ENCODE measurements at places on chromosomes 2 and 18.

DNA sequence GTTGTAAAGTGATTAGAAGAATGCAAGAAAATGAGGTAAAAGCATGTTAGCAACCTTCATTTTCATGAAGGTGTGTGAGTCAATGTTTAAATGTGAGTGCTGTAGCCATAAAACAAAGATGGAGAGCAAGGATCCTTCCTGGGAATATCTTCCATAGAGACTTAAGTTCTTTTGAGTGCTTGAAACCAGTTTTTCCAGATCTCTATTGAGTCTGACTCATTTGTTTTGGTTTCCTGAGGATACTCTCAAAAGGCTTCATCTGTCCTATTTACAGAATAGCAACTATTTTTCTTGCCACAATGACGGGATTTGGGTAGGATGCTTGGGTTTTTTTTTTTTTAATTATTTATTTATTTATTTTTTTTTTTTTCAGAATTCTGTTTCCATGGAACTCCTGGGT lies 45.9 kb upstream of the ASB1 start:
- no peak for DNase-seq

DNA sequence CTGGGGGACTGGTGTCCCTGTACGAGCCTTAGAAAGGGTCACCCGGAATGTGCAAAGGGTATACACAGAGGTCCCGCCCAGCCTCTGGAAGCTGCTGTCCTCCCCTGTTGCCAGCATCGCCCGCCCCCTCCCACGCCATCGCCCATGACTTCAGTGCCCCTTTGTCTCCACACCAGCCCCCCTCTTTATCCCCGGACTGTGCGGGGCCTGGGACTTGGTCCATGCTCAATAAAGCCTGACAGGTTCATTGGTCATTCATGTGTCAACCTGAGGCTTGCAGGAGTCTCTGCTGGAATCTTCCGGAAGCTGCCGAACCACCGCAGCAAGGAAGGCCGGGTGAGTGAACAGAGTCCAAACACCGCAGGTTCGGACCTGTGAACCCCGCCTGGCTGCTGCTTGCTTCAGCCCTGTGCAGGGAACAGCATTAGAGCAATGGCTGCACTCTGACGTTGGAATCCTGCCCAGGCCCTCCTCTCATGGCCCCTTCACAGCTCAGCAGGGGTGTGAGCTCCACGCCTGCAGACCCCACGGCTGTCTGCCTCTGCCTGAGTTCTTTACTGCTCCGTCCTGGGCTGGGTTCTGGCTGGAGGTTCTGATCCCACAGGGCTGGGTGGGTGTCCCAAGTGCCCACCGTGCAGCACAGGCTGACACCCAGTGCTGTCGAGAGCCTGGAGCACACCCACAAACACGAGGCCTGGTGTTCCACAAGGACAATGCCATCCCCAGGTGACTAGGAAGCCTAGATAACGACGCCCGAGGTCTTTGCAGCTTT lies 96.5 kb downstream of the SEPTIN10 start:
- DNase-seq, result no peak

DNA sequence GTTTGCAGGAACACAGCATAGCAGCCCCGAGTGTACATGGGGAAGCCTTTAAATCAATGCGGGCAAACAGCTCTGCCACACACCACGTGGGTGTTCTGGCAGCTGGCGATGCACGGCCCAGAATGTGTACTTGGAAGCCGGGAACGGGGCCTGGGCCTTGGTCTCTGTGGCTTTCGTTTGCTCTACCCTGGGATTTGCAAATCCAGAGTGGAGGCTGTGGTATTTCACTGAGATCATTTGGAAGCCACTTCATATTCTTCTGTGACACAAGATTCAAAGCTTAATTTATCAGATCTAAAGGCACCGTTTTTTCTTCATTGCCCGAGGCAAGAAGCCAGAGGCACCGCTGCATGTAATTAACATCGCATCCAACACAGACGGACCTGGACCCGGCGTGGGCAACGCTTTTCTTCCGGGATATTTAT lies 246.3 kb upstream of the MYT1L start:
- DNase-seq, result peak; percentile 76

GRCh38 chr2:120265006-120265405 lies 12.4 kb downstream of the RALB start:
- no peak for DNase-seq

DNA sequence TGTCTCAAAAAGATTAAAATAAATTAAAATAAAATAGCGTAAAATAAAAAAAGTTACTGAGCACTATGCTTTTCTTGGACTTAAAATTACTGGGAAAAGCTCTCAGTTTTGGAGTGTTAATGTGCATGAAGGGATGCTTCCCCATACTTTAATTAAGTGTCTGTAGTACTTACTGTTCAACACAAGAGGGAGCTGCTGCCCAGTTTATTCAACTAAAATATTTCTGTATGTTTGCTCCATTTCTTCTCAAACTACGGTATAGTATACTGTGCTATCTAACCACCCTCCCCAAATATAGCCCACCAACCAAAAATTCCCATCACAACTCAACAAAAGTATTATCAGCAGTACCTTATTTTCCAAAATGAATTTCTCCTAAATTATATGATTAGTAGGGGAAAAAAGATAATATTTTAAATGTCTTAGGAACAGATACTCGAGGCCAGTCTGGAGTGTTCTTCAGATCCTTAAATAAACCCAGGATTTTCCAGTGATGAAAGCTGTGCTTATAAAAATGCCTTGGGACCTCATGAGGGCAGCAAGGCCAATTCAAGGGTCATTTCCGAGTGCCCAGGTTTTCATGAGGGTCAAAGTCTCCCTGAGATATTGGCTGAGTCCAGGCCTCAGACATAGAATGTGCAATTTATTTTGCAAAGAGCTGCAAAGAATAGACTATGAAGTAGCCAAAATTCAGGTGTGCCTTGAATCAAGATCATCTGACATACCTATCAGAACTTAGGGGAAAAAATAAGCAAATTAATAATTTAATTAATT lies 64.1 kb downstream of the CHRNA1 start:
- no peak for DNase-seq

DNA sequence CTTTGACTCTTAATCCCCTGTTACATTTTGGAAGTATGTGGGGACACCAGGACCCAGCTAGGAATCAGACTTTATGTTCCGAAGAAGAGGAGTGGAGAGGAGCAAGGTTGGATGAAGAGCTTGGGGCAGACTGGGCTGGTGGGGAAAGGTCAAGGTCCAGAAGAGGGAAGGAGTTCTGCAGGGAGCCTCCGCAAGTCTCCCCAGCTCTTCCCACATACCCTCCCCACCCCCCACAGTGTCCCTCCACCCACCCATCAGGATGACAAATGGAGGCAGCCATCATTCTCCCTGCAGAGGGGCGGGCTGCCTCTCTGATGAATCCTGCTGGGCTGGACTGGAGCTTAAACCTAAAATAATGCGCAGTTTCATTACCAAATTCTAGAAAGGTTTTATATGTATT lies 77.2 kb downstream of the ACKR3 start:
- peak; percentile 2 for DNase-seq

DNA sequence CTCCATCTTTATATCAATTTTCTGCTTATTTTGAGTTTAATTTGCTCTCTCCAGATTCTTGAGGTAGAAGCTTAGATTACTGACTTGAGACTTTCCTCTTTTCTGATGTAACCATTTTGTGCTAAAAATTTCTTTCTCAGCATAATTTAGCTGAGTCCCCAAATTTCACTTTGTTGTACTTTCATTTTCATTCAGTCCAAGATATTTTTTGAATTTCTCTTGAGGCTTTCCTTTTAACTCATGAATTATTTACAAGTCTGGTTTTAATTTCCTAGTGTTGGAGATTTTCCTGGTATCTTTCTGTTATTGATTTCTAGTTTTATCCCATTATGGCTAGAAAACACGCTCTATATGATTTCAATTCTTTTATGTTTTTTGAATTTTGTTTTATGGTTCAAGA lies 144.7 kb upstream of the PGAP1 start:
- no peak for DNase-seq

DNA sequence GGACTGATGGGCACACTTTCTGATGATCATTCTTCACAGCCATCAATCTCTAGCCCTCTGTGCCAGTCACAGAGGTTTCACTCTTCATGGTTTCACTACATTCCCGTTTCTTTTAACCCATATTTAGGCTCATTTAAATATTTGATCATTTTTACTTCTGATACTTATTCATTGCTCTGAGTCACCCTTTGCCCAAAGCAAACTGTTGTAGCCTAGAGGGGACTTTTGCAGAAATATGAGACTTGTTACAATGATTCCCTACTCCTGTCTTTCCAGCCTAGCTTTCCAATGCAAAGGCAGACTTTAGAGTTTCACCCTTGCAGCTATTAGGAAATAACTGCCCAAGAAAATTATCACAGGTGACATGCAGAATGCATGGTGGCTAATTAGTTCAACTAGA lies 444.2 kb downstream of the PTPRM start:
- DNase-seq, result no peak

DNA sequence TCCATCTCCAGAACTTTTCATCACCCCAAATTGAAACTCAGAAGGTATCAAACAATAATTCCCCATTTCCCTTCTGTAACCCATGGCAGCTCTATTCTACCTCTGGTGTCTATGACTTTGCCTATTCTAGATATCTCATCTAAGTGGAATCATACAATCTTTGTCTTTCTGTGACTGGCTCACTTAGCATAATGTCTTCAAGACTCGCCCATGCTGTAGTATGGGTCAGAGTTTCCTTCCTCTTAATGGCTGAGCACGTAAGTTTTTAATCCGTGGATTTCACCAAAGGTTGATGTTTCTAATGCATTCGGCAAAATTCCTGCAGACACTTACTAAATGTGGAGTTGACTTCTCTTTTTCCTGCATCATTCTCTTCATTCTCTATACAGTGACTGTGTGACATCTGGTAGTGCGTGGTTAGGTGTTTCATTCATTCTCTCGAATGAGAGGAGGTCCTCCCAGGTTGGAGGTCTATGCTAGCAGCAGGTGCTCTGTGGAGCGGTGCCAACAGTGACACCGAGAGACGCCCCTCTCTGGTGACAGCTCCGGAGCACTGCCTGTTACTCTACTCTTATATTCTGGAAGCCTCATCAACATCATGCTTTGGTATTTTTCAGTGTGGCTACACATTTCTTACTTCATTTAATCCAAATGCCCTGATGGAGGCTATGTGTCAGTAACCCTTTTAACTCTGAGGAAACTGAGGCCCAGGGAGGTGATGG lies 50.1 kb downstream of the ATOH8 start:
- peak; percentile 18 for DNase-seq

- no peak for DNase-seq
Observed at GRCh38 chr18:21099442-21099841, 12.2 kb downstream of the ROCK1 start.

Measured in femur (tissue), 1 donor.